ENCODE measurements at places on chromosomes 2 and 18. TPM values are rescaled to one million over a fixed set of nuclear protein-coding genes. Genes with fewer than 3 reads are reported as not detected.

The UGT1A10 gene
- total RNA-seq, result not detected

The APOB gene
- total RNA-seq, result 48.1 TPM

The POLE4 gene
- total RNA-seq, result 50.0 TPM

The CFLAR gene
- total RNA-seq, result 195 TPM

The SIX3 gene
- total RNA-seq, result not detected

The RAB6C gene
- total RNA-seq, result 0.18 TPM

The ANTXR1 gene
- 38.4 TPM for total RNA-seq

The RAD51AP2 gene
- 0.16 TPM for total RNA-seq

The GPR35 gene
- total RNA-seq, result 1.3 TPM

The ABCA12 gene
- not detected for total RNA-seq

The FAM237A gene
- not detected for total RNA-seq

The GBX2 gene
- not detected for total RNA-seq

The COBLL1 gene
- total RNA-seq, result 18.0 TPM

The SLC14A1 gene
- total RNA-seq, result 9.7 TPM

The DRC1 gene
- not detected for total RNA-seq

The C18orf54 gene
- total RNA-seq, result 0.68 TPM

The SLC16A14 gene
- 2.0 TPM for total RNA-seq

The NT5C1B gene
- total RNA-seq, result not detected

Data from left cardiac atrium (tissue), 4 donors.